ENCODE measurements at places on chromosomes 13 and 19.

DNA sequence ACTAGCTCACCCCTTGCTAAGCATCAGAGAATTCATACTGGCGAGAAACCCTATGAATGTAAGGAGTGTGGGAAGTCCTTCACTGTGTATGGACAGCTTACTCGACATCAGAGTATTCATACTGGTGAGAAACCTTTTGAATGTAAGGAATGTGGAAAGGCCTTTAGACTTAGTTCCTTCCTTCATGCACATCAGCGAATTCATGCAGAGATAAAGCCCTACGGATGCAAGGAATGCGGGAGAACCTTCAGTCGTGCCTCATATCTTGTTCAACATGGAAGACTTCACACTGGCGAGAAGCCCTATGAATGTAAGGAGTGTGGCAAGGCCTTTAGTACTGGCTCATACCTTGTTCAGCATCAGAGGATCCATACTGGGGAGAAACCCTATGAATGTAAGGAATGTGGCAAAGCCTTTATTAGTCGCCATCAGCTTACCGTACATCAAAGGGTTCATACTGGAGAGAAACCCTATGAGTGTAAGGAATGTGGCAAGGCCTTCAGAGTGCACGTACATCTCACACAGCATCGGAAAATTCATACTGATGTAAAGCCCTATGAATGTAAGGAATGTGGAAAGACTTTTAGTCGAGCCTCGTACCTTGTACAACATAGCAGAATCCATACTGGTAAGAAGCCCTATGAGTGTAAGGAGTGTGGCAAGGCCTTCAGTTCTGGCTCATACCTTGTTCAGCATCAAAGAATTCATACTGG lies 17.3 kb downstream of the ZNF30 start:
- DNase-seq = no peak

- DNase-seq = no peak
These were observed 49.3 kb downstream of the COL4A2 start for GRCh38 chr13:110356362-110356761.

- DNase-seq = no peak
These were observed 5.4 kb upstream of the ZNF765 start for GRCh38 chr19:53389571-53389970.

DNA sequence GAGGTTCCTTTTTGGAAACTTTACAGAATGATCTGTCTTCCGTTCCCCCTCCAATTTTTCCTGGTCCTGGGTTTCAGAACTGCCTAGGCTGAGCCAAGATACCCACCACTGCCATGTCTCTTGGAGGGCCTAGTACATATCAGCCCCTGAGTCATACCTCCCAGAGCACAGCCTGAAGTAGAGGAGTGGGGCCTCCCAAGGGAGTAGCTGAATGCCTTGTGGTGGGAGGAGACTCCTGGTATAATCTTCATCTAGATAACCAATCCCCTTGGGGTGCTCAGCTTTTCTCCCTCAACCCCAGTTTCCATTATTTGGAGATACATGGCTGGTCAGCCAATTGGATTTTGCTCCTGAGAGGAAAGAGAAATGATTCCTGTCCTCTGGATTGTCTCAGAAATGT lies 30.3 kb downstream of the ZNF763 start:
- no peak for DNase-seq

- DNase-seq = no peak
These were observed 27.3 kb downstream of the LRFN3 start for GRCh38 chr19:35963514-35963913.

- DNase-seq = no peak
These were observed 29.8 kb upstream of the ASF1B start for GRCh38 chr19:14165990-14166830.

GRCh38 chr13:108305655-108306054 lies 36.1 kb downstream of the TNFSF13B start:
- DNase-seq = no peak

DNA sequence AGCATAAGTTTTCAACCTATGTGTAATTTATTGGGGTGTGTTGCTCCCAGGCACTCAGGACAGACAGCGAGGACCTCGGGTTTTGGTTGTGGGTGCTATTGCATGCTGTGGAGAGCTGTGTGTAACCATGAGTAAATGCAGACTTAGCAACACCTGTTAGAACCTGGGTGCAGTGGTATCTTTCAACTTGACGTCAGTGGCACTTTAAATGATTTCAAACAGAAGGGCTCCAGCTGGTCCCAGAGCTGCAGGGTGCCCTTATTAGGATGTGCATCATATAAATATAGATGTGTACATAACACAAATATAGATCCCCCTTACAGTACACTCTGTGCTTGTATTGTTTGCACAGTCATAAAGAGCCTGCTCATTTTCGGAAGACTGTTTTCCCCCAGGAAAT lies 228.3 kb upstream of the IRS2 start:
- peak; percentile 95 for DNase-seq

DNA sequence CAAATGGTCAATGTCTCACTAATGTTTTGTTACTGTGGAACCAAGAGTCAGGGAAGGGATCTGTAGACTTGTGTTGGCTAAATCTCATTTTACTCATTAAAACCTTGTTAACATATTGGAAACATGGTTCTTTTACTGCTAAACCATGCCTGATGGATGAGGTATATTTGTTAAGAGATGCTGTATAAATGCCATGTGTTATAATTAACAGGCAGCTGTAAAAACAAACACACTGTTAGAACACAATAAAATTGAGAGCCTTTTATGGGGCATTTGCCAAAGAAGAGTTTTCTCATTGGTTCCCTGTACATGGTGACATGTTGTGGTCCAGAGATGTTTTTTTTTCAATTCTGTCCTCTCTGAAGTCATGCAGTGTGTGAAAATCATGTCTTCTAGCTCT lies 121.9 kb downstream of the ESD start:
- DNase-seq = peak; percentile 49

GRCh38 chr19:14603990-14604387 lies 21.1 kb downstream of the CLEC17A start:
- DNase-seq = no peak

DNA sequence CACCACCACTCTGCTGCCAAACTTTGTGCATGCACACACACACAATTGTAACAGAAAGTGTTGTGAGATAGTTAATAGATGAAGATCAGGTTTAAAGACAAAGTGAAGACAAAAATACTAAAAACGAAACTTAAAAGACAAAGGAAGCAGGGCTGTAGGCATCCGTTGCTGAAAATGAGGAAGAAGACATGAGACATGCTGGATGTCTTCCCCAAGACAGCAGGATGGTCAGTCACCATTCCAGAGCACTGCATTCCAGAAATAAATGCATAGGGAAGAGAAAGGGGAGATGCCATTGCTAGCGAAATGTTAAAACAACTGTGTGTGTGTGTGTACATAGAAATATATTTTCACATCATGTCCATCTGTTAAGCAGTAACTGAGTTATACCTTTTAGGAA lies 520.1 kb downstream of the SUCLA2 start:
- no peak for DNase-seq

DNA sequence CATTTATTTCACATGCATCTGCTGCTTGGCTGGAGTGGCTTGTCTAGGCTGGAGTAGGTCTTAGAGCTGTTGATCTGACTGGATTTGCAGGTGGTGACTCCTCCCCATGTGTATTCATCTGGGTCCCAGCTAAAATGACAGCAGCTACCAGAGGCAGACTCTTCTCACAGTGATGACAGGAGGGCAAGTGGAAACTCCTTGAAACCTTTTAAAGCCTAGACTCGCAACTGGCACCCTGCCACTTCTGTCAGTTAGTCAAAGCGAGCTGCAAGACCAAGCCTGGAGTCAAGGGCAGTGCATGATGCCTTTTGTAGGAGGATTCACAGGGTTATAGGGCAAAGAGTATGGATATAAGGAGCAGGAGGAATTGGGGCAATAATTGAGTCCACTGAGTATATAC lies 65.2 kb downstream of the TEX26 start:
- DNase-seq = no peak

DNA sequence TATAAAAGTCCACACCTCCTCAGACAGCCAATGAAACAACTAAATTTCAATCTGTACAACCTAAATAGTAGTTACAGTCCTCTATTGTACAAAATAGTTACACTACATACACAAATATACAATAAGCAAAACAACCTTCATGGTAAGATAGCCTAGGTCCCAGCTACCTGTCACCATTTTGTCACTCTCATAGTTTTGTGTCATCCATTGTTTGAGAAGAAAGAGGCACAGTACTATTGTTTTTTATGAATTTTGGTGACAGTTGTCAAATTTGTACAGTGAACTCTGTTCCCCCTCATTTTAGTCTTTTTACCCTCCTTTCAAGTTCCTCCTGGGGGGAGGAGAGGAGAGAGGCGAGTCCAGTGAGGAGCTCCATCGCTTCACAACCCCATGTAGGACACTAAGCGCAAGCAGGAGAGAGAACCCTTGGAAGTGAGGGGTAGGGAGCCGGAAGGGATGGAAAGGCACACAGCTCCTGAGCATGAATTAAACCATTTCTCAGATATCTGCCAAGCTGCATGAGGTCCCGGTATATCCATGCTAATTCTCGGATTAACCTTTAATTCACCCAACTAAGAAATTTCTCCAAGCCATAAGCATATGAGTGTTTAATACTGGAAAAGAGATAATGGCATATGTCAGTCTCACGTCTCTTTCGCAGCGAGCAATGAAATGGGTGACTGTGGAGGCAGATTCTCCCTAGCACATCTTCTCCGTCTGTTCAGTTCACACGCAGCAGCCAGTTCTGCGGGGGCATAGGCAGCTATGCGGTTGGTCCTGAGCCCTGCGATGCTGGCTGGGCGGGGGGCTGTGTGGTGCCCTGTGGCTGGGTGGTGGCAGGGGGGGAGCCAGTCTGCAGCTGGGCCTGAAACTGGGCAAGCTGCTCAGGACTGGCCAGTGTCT lies 60.5 kb downstream of the SERP2 start:
- DNase-seq = no peak

- DNase-seq = no peak
These were observed 96.7 kb upstream of the DIAPH3 start for GRCh38 chr13:60260440-60260839.

GRCh38 chr13:103288114-103288513 lies 221.9 kb upstream of the SLC10A2 start:
- DNase-seq = no peak

- no peak for DNase-seq
These were observed 1449.3 kb downstream of the SLITRK1 start for GRCh38 chr13:82432949-82433348.

- no peak for DNase-seq
These were observed 56.1 kb downstream of the ALOX5AP start for GRCh38 chr13:30791354-30792001.

DNA sequence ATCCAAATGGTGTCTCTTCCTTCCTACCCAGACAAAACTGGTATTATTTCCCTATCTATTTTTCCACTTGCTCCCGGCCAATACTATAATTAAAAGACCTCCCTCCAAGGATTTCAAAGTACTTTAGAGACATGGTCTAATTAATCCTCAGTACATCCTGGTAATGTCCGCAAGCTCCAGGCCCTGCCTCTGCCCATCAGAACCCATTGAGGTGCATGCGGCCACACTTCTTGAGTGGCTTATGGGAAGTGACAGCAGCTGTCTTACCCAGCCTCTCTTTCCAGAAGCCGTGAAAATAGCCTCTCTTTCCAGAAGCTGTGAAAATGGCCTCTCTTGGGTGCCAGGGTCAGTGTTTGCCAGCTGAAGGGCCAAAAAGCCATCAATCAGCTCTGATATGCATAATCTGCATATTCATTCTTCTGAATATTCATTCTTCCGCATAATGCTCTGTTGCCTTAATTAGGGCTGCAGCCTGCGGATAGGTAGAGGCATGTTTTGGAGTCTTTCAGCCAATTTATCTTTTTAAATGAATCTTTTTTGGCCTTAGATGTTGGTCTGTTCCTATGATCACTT lies 148.4 kb upstream of the TMTC4 start:
- DNase-seq = no peak

- no peak for DNase-seq
These were observed 2321.8 kb upstream of the PCDH20 start for GRCh38 chr13:63737418-63737817.

GRCh38 chr13:30882026-30882850 lies 23.8 kb upstream of the MEDAG start:
- no peak for DNase-seq

GRCh38 chr19:3137119-3137518 lies 1.3 kb downstream of the GNA15 start:
- DNase-seq = no peak

GRCh38 chr13:111423168-111423785 lies 102.8 kb downstream of the TEX29 start:
- no peak for DNase-seq

GRCh38 chr19:57712222-57712621 lies 3.2 kb upstream of the ZNF154 start:
- DNase-seq = no peak

- no peak for DNase-seq
These were observed 1525.9 kb upstream of the SLC10A2 start for GRCh38 chr13:104592127-104592526.

GRCh38 chr13:27276188-27276587 lies 5.6 kb downstream of the RASL11A start:
- no peak for DNase-seq

DNA sequence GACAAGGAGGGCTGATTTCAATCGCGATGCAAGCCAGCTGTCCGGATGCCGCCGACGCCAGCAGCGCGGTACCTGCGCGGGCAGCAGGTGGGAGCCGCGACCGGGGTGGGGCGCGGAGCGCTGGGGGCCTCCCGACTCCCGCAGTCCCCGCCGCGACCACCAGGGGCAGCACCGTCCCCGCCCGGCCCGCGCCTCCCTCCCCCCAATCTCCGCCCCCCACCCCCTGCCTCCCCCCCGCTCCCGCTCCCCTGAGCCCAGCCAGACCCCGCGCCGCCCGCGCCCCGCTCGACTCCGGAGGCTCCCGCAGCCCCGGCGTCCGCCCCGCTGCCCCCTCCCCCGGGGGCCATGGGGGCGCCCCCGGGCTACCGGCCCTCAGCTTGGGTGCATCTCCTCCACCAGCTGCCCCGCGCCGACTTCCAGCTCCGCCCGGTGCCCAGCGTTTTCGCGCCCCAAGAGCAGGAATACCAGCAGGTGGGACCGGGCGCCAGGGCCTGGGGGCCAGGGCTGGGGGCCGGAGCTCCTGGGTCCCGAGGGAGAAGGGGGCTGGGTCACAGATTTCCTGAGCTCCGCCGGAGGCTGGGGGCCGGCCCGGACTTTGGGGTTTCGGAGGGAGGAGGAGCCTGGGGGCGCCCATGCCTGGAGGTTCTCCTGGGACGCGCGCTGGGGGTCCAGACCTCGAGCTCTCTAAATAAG lies at the start of gene TTYH1:
TSS of gene TTYH1 (plus strand) at position 257 of the 693 bp plus-strand sequence. CDS start at position 346, 89 bp downstream.
- no peak for DNase-seq

- DNase-seq = no peak
These were observed 256.4 kb upstream of the SOX21 start for GRCh38 chr13:94968757-94969086.

GRCh38 chr19:31290931-31291590 lies 58.2 kb downstream of the TSHZ3 start:
- no peak for DNase-seq

- no peak for DNase-seq
These were observed 1.5 kb downstream of the PLEKHF1 start for GRCh38 chr19:29666578-29667386.

DNA sequence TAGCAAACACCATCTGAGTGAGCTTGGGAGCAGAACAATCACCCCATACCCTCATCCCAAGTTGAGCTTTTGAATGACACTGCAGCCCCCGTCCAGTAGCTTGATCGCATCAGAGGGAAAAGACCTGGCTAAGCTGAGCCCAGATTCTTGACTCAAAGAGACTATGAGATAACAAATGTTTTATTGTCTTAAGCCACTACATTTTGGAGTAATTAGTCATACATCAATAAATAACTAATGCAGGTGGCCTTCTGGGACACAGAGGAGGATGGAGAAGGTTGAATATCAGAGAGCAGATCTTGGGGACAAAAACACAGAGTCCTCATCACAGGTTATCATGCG lies 24.6 kb upstream of the IGSF23 start:
- DNase-seq = no peak

- DNase-seq = no peak
These were observed 78.0 kb downstream of the ATP11A start for GRCh38 chr13:112767506-112768471.
